Omental fat pad (tissue), 4 donors: ENCODE measurements at places on chromosomes 4 and X.

- no peak for DNase-seq
These were observed 9.3 kb upstream of the NAT8L start for GRCh38 chr4:2049811-2050210.

DNA sequence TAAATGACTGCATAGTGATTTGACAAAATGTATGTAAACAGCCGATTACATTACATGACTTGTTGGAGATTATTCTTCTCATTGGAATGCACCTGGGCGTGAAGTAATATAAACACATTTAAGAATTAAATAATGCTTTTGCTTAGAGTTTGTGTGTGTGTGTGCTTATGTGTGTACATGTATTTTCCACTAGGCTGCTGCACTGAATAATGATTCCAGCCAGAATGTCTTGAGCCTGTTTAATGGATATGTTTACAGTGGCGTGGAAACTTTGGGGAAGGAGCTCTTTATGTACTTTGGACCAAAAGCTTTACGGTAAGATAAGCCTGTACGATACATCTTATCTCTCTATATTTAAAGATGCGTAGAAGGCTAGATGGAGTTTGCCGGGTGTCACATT lies 12.6 kb downstream of the NEIL3 start:
- DNase-seq = no peak

DNA sequence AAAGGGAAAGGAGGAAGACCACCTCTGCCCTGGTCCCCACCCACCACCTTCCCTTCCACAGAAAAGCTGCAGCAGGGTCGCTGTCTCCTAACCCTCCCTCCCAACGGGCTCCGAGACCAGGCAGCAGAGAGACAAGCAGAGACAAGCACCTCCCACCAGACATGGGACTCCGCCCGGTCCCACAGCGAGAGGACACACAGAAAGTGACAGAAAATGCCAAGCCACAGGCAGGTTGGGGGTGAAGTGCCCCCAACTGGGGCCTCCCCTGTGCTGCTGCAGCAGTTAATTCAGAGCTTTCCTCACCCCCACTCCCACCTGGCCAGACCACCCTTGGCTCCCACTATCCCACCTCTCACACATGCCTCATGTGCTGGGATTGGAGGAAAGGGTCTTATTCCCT lies 64.4 kb upstream of the AFAP1 start:
- DNase-seq = no peak

DNA sequence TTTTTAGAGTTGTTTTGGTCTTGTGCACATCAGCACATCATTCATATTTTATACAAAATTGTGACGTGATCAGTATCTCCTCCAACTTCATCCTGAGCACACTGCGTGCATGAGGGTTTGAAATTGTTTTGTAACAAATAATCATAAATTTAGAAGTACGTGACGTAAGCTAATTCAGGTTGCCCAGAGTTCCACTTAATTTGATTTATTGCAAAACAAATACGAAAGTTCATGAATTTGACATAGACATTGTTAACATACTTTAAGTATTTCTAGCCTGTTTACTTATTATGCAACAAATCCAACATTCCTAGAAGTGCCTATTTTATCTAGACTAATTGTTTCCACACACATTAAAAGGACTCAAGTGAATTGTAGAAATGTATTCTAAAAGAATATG lies 48.3 kb downstream of the MAP7D3 start:
- no peak for DNase-seq

GRCh38 chrX:68881911-68882310 lies 53.1 kb downstream of the EFNB1 start:
- no peak for DNase-seq

DNA sequence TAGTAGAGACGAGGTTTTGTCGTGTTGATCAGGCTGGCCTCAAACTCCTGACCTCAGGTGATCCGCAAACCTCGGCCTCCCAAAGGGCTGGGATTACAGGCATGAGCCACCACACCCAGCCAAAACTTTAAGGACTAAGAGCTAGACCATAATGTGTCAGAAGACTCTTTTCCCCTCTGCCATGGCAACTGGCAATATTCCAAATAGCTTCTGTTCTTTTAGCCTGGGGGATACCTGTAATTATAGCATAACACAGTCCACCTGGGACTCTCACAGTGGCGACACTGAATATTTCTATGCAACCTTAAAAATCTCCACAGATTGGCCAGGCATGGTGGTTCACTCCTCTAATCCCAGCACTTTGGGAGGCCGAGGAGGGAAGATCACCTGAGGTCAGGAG lies 45.5 kb upstream of the RBM47 start:
- DNase-seq = no peak

DNA sequence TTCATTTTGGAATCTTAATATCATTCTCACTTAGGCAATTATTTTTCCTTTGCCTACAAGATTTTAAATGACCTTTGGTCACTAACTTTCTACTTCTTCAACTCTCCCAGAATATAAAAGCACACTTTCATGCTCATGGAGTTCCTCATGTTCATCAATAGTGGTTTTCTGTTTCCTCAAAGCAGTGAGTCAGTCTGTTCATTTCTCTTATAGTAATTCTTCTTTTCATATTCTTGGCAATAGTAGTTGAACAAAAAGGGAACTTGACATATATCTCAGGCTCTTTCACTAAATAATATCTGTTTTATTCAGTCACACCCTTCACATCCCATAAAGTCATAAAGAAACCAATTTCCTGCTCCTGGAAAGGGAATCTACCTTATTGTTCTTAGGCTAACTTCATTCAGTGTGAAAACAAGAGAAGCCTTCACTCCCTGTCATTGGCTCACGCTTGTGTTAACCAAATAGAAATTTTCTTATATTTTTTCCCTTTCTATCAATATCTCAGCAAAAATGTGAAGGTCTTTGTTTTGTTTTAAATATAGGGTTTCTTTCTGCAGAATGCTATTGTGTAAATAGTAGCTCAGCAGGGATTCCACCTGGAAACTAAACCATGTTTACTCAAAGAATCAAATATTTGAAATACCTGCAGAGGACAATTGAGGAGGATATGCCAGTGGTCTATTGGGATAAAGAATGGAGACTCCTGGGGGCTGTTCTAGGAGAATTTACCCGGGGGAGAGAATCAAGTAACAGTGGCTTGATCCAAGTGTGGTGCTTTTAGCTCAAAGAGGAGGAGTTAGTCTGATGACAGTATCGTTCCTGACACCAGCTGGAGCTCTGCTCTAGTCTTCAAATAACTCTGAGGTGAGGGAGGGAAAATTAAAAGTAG lies 13.4 kb upstream of the TNIP3 start:
- DNase-seq = no peak

DNA sequence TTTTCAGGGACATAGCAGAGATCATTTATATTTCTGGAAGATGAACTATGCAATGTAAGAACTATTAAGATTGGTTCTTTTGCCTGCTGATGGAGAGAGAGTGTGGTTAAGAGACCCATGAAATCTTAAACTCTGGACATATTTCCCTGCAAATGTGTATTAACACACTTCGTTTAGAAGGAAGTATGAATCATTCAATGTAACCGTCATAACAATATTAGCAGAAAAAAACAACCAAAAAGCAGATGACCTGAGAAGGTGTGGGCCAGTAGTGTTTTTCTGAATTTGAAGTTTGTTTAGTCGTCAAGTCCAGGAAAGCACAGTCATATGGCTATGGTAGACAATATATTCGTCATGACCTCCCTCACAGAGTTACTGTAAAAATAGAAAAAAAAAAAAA lies 2.5 kb upstream of the TMPRSS11D start:
- DNase-seq = no peak

DNA sequence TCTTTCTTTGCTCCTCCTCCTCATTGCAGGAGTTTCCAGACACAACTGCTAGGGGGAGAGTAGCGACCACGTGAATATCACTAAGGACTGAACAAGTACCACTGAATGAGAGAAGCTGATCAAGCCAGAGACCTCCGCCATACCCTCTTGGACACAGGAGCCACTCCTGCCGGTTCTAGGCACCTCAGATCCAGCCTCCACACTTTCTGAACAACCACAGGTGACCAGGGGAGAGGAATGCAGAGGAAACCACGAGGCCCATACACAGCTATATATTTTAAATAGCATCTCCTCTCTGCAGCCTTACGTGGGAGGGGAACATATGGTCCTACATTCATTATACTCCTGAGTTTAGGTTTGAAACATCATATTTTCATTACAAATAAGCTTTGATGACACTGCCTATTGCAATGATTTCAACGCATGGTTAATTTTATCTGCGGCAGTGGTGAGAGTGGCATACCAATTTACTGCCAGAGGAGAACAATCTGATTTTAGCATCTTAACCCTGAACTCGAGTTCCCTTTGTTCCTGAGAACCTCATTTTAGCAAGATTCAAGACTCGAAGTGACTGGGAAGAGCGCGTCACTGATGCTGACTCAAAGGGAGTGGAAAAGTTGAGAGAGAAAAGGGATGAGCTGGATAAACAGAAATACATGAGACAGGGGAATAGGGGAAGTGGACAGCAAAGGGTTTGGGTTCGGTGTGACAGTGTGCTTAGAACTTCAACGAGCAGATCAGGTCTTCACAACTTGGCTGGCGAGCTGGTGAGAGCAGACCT lies 231.7 kb upstream of the PPARGC1A start:
- DNase-seq = no peak

GRCh38 chr4:144633215-144633614 lies 12.7 kb upstream of the HHIP start:
- DNase-seq = no peak

DNA sequence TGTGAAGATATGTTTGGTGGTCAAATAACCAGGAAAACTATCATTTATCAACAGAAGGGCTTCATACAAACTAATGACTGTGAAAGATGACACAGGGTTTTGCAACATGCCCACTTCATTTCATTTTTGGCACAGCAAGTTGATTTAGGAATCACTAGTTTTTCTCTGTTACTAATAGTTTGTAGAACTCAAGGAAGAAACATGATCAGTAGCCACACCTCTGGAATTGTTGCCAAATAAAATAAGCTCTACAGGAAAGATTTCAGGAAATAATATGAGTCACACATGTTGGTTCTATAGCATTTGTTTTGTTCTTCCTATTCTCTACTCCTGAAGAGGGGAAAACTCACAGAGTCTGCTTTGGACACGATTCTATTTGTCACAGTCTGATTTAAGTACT lies 255.4 kb downstream of the TLL1 start:
- no peak for DNase-seq

- DNase-seq = no peak
These were observed 61.9 kb upstream of the FAM47B start for GRCh38 chrX:34880656-34881055.

DNA sequence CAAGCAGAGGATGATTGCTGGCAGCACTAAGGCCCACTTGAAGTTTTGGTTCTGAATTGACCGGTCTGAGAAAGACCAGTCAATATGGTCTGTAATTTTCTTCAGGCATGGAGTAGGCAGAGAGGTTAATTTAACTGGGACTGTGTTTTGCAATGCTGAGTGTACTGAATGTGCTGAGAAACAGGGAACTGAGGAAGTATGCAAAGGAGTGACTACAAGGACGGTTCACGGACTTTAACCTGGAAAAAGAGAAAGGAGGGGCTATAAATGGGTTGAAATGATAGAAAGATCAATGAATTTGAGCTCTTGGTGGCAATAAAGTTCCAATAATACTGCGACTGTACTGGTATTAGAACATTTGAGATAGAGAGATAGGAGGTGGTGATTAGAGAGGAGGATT lies 84.5 kb downstream of the MAGEB17 start:
- DNase-seq = no peak
